ENCODE measurements at places on chromosomes 2 and 18.

DNA sequence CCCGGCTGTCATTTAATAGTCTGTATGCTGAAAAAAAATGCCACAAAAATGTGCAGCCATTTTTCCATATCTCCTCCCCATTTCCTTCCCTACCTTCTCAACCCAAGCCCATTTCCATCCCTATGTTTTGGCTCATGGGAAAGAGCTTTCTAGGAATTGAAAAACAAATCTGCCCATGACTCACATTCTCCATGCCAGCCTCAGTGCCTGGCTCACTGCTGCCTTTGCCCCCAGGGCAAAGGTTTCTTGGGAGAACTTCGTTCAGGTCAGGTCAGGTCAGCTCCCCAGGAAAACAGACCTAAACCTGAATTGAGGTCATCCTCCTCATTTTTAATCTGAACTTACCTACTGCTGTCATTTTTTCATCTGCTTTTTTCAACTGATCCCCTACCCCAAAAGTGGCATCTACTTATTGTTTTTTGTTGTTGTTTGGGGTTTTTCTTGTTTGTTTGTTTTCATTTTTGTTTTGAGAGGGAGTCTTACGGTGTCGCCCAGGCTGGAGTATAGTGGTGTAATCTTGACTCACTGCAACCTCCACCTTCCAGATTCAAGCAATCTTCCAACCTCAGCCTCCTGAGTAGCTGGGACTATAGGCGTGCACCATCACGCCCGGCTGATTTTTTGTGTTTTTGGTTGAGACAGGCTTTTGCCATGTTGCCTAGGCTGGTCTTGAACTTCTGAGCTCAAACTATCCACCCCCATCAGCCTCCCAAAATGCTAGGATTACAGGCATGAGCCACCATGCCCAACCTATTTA is 66.7 kb downstream of the FECH start:
- DNase-seq, result no peak

GRCh38 chr18:26290385-26290784 is 64.1 kb downstream of the TAF4B start:
- no peak for DNase-seq

DNA sequence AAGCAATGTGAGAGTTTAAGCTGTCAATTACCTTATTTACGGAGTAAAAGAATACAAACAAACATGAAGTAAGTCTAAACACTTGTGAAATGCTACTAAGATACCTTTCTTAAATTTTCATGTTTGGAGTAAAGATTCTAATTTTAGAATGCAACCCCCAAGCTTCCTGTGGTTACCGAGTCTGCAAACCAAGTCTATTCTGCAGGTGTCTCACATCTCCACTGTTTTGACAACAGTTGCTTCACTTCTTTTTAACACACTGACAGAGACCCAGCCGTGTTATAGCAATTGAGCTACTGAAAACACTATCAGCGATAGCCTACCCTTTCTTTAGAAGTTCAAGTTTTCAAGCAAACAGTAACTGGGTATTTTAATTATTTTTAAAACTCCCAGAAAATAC is 608.3 kb downstream of the ERBB4 start:
- peak; percentile 0 for DNase-seq

DNA sequence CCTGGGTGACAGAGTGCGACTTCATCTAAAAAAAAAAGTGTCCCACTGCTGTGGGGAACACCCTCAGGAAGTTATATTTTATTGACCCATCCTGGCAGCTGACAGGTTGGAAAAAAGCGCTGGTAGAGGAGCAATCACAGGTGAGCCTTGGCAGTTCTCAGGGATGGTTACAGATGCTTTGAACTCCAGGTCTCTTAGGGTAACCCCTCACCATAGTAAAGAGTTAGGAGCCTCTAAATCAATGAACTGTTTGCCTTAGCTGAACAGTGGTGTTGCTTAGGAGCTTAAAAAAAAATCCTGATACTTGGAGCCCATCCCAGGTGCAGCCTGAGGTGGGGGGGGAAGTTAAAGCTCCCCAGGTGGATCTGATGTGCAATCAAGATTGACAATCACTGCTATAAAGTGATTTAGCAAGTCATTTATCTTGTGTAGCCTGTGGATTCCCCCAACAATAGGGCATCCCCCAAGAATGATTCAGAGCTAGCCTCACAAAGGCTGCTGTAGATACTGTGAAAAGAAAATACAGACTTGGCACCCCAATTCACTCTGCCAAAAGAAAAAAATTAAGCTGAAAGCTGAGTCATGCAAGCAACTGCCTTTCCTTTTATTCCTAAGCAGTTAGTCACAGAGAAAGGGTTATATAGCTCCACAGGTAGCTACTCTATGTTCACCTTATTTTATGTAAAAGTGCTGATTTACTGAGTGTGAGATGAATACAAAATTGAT is 14.8 kb downstream of the SLC16A14 start:
- no peak for DNase-seq

- DNase-seq, result no peak
These were observed 601.0 kb upstream of the SLC39A10 start for GRCh38 chr2:195055996-195056395.

DNA sequence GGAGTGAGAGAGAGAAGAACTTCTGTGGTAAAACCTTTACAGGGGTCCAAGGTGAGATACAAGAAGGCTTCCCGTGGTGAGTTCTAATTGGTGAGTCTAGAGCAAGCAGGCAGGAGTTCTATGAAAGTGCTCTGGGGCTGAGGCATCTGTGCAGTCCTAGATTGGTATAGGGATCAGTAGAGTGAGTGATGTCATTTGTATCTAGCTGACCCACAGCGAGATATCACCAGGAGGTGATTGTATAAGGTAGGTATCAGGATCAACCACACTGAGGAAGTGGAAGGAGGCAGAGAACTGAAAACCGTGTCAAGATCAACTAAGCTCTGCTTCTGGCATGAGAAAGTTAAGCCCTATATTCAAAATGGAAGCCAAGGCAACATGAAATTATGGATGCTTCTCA is 1648.9 kb upstream of the TMEFF2 start:
- no peak for DNase-seq

GRCh38 chr2:205773989-205774388 is 91.7 kb downstream of the NRP2 start:
- no peak for DNase-seq

GRCh38 chr2:35708411-35708923 is 647.1 kb upstream of the CRIM1 start:
- DNase-seq, result no peak

DNA sequence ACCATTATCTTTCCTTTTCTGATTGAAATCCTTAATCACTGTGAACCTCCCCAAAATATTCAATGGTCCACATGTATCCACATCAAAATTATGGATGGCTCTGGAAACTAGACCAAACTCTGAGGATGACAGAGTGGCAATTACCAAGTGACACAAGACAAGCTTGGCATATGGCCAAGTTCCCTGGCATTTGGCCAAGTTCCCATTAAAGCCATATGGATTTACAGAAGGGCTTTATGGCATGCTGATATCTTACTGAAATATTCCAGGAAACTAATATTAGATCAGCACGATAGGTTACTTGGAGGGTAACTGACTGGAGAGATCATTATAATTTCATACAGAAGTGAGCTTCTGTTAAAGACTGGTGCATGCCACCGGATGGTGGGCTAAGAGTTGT is 21.9 kb upstream of the CERS6 start:
- no peak for DNase-seq

- DNase-seq, result no peak
These were observed 30.7 kb upstream of the SCN1A start for GRCh38 chr2:166158546-166158945.

- DNase-seq, result no peak
These were observed 4.0 kb upstream of the GLS start for GRCh38 chr2:190876631-190877030.

- DNase-seq, result no peak
These were observed 3.4 kb upstream of the ALPP start for GRCh38 chr2:232375164-232375563.

- no peak for DNase-seq
These were observed 8.5 kb downstream of the IRS1 start for GRCh38 chr2:226791056-226791486.

- DNase-seq, result no peak
These were observed 86.0 kb downstream of the SPP2 start for GRCh38 chr2:234136461-234136860.

DNA sequence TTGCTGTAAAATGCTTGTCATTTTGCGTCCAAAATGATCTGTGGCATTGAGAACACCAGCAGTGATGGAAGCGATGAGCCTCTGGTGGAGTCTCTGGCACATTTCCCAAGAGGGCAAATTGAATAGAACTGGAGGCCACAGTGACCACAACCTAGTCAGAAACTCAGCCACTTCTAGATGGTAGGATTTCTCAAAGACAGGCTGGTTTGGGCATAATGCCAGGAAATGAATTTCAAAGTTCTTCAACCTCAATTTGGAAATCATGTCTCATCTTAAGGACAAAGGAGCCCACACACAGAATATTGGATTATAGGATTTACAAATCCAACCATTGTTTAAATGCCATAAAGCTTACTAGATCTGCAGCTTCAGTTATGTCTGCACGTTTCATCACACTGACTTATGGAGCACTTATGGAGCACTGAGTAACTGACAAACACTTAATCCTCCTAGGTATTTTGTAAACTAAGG is 132.1 kb downstream of the COL6A3 start:
- no peak for DNase-seq

- no peak for DNase-seq
These were observed 17.9 kb downstream of the L3MBTL4 start for GRCh38 chr18:6396847-6397246.

- DNase-seq, result no peak
These were observed 12.8 kb upstream of the HPCAL1 start for GRCh38 chr2:10289891-10290290.

DNA sequence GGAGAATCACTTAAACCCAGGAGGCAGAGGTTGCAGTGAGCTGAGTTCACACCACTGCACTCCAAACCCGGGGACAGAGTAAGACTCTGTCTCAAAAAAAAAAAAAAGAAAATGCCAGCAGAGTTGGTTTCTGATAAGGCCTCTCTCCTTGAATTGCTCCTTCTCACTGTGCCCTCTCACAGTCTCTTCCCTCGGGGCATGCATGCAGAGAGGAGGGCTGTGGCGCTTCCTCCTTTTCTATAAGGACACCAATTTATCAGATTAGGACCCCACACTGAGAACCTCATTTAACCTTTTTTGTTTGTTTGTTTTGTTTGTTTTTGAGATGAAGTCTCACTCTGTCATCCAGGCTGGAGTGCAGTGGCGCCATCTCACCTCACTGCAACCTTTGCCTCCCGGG is 110.5 kb downstream of the ZFP36L2 start:
- DNase-seq, result no peak

DNA sequence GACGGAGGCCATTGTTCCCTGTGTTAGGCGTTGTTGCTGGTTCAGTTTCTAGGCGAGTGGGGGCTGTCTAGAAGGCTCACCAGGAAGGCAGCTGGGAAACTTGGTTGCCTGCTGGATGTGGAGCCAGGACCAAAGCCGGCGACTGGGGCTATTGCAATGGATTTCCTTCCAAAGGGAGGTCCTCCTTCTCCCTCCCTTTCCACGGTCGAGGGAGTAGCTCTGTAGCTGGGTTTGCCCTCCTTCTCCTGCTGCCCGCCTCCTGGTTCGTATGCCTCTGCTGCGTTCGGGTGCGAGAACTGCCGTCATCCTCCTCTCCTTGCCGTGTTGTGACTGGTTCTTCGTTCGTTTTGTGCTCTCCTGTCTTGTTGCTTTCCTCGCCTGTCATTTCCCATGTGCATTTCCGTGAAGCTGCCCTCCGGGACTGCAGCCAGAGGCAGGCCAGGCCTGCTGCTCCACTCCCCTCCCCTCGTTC is 203.4 kb downstream of the NEDD4L start:
- no peak for DNase-seq

- DNase-seq, result no peak
These were observed 1.4 kb upstream of the XRCC5 start for GRCh38 chr2:216107760-216108159.

DNA sequence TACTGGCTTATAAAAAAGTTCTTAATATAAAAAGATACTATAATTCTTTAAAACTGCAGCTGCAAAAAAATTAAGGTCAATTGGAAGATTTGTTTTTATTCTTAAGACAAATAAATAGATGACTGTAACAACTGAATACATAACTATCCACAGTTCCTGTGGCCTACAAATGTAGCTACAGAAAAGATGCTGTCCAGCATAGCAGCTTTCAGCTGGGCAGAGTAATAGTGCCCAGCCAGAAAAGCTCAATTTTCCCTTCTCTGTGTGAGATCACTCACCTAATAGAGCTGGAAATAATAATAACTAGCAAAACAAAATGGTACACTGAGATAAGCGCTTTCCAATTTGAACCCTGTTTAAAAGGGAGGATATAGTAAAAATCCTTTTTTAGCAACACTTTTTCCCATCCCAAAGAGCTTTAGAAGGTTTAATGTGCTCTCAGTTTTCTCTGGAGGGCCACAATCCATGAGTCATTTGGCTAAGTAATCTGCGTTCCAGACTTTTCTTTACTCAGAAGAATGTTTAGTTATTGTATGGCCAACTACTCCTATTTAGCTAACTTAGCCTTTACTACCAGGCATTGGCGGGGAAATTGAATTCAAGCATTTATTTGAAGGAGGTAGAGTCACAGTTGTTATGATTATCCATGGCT is 158.1 kb upstream of the SLC39A10 start:
- DNase-seq, result no peak

DNA sequence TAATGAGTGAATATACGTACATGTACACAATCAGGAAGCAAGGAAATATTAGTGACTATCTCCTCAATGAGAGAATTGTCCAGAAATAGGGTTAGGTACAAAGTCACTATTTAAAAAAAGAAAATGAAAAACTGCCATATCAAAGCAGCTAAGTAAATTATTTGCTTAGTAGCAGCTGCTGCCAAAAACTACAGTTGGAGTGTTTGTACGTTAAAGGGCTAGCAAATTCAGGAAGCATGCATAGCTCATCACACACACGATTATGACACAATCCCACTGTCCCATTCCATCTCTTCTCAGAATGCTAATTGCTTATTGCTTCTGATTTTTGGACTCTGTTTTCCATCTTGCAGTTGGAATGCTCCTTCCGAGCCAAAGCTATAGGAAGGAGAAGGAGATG is 2012.5 kb upstream of the LRRTM1 start:
- no peak for DNase-seq

DNA sequence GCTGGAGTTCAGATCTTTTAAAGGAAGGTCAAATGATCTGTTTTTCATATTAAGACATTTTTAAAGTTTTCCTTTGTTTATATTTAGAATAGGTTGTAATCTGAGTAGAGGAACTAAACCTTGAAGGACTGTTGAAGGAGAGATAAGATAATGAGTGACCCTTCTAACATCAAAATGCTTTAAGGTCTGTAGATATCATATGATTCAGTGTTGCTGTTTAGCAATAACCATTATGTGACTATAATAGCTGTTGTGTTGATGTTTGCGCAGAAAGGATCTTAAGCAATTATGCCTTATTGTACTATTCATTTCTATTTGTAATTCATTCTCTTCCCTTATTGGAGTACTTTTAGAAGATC is 60.0 kb downstream of the SLC16A14 start:
- DNase-seq, result no peak

- no peak for DNase-seq
These were observed 32.1 kb upstream of the SH3BP4 start for GRCh38 chr2:234919711-234920110.
